Endothelial cell of umbilical vein (primary cell): ENCODE measurements at places on chromosomes 1 and 21.

DNA sequence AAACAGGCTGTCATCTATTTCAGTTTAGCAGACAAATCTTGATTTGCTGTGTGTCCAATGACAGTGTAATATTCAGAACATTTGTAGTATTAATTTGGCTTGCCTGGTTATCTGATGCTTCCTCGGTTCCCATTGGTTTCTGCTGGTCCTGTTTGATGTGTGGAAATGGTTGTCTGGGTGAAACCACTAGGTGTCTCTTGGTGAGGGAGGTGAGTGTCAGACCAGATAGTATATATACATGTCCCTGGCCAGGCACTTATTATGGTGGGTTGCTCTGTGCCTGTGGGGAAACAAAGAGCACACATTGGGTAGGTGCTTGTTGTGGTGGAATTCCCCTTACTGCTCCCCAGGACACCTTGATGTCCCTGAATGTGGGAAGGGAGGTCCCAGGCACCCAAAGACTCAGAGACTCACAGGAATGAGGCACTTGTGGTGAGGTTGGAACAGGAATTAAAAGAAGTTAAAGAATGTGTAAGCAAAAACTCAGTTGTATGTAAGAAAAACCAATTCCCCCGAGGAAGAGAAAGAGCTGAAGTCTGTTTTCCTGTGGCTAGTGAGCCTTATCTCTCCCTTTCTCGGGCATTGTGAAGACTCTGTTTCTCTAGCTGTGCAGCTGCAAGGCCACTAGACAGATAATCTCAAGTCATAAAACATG lies 1519.1 kb downstream of the BRINP3 start:
- no peaks in the 10 kb centered on the region for H3K36me3 ChIP-seq
- H3K27me3 ChIP-seq: no peaks in the 10 kb centered on the region
- H3K4me1 ChIP-seq: no peaks in the 10 kb centered on the region

- no peak overlapping the region for H3K4me3 ChIP-seq
- no peak for DNase-seq
- no peaks in the 10 kb centered on the region for H3K36me3 ChIP-seq
- H3K4me1 ChIP-seq: no peaks in the 10 kb centered on the region
- H3K27ac ChIP-seq: no peak overlapping the region
Measured at GRCh38 chr1:35499652-35500176, 57.5 kb downstream of the KIAA0319L start.

DNA sequence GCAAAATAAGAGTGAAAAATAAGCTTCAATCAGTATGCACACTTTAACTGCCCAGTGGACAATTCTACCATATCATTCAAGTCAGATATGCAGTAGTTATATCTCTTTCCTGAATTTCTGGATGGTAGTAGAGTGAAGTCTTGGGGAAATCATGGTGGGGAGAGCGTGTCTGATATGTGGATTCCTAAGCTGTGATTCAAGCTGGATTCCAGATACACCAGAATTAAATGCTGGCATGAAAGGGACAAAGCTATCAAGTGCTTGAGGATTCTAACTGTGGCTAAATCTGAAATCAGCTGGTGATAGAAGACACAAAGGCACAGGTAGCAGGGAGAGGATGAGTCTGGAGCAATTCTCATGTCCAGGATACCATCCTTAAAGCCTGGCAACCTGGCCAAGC lies 323.5 kb downstream of the DUSP10 start:
- no peaks in the 10 kb centered on the region for H3K36me3 ChIP-seq
- DNase-seq: no peak
- H3K27ac ChIP-seq: no peak overlapping the region

GRCh38 chr1:162983671-162984425 lies 85.3 kb upstream of the RGS4 start:
- peak overlapping the region; percentile 75 for H3K27ac ChIP-seq
- no peak for DNase-seq
- H3K27me3 ChIP-seq: no peaks in the 10 kb centered on the region
- H3K36me3 ChIP-seq: no peaks in the 10 kb centered on the region
- H3K4me1 ChIP-seq: peaks cover 27% of the 10 kb centered on the region
- H3K4me3 ChIP-seq: no peak overlapping the region

DNA sequence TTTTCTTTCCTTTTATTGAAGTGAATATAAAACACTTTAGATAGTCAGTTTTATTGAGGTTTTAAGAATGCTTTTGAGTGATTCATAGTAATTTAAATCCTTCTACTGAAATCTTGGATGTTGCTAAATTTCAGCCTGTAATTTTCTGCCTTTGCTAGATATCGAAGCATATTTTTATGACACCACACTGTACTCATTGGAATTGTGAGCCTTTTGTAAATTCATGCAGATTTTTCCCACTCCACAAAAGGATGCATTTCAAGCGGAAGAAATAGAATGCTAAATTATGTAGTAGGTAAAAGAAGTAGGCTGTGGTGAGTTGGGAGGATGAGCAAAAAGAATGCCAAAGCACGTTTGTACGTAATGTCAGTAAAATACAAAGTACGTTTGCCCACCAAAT lies 13.8 kb downstream of the SNX7 start:
- H3K27me3 ChIP-seq: no peaks in the 10 kb centered on the region
- no peak for DNase-seq
- no peak overlapping the region for H3K4me3 ChIP-seq
- H3K4me1 ChIP-seq: no peaks in the 10 kb centered on the region

DNA sequence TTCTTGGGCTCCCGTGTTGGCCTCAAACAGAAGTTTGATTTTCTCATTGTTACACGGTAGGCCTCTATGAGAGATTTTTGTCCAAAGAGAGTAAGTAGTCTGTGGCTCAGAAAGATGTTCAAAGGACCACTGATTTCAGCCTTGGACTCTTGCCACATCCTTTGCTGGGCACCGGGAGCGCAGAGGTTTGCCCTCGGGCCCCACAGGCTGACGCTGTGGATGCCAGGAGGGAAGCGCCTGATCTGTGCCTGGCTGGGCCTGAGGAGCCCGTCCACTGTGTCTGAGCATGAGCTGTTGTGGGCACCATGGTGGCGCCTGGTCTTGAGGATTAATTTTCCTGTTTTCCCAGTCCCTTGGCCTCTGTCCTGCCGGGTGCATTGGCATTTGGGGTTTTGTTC lies 52.3 kb downstream of the PCNT start:
- H3K4me3 ChIP-seq: no peak overlapping the region
- DNase-seq: no peak
- peaks cover 5% of the 10 kb centered on the region for H3K36me3 ChIP-seq
- H3K27ac ChIP-seq: no peak overlapping the region

GRCh38 chr1:71054281-71054731 lies 6.7 kb upstream of the PTGER3 start:
- no peak overlapping the region for H3K4me3 ChIP-seq
- H3K4me1 ChIP-seq: no peaks in the 10 kb centered on the region
- DNase-seq: no peak
- H3K27me3 ChIP-seq: peaks cover 11% of the 10 kb centered on the region
- H3K36me3 ChIP-seq: no peaks in the 10 kb centered on the region

DNA sequence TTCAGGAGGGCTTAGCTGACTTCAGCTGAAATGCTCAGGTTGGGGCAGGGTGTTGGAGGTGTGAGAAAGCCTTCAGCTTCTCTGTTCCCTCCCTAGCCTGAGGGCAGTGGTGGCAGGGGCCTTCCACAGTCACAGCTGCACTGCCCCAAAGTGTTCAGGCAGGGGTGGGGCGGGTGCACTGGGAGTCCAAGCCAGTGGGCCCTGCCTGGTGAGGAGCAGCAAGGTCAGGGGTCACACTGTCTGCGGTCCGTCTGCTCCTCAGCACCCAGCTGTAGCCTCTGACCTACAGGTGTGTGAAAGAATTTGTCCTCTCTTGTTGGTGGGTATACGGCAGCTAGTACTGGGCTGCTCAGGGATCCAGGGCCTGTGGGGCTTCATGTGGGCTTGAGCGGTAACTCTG lies 490.4 kb upstream of the NCAM2 start:
- no peaks in the 10 kb centered on the region for H3K4me1 ChIP-seq

DNA sequence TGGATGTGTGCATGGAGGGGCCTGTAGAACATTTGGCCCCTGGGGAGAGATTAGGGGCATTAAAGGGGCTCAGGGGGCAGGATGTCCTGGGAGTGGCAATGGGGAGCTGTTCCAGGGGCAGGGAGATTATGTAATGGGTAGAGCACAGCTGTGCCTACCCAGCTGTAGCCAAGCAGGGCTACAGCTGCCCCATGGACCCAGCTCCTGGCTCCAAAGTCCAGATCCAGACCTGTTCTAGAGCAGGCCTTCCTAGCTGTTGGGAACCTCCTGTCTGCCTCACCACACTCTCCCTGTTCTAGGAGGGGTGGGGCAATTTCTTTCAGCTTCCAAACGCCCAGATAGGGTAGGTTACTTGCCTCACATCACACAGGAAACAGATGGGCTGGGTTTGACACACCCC lies 5.6 kb downstream of the RPS6KA1 start:
- DNase-seq: no peak
- no peaks in the 10 kb centered on the region for H3K36me3 ChIP-seq
- H3K4me1 ChIP-seq: peaks cover 5% of the 10 kb centered on the region
- H3K4me3 ChIP-seq: no peak overlapping the region
- no peak overlapping the region for H3K27ac ChIP-seq
- H3K27me3 ChIP-seq: no peaks in the 10 kb centered on the region

GRCh38 chr1:226108935-226109828 lies 46.7 kb downstream of the H3-3A start:
- no peak for DNase-seq
- peak overlapping the region; percentile 24 for H3K27ac ChIP-seq
- H3K4me1 ChIP-seq: peaks cover 13% of the 10 kb centered on the region
- peak overlapping the region; percentile 63 for H3K4me3 ChIP-seq

DNA sequence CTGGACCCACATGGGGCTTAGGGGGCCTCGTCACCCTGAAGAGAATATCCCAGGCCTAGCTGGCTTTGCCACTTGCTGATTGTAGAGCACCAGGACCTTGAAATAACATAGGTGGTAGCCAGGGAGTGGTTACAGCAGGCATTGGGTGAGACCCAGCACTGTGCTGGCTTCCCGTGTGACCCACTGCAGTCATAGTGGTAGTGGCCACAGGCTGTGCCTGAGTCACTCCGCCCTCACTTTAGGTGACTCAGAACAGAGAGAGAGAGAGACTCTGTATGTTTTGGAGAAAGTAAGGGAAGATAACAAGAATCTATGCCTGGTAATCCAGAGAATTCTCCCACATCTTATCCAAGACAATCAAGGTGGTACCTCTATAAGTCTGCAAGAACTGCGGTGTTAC lies 98.7 kb upstream of the LHX8 start:
- no peak overlapping the region for H3K4me3 ChIP-seq
- no peak for DNase-seq
- H3K27me3 ChIP-seq: no peaks in the 10 kb centered on the region

DNA sequence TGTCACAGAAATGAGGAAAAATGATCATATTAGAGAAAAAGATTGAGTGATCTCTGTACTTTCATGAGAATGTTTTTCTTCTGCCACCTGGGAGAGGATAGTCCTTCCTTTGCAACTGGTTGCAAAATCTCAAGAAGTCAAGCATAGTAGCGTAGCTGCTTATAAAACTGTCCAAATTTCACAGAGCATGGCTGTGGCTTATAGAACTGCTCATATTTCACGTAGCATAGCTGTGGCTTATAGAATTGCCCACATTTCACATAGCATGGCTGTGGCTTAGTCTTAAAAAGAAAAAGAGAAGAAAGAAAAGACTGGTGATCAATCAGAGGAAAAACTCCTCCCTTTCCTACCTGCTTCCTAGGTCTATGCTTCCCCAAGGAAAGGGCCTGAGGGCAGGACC lies 329.5 kb downstream of the SIPA1L2 start:
- H3K27me3 ChIP-seq: no peaks in the 10 kb centered on the region
- H3K4me1 ChIP-seq: no peaks in the 10 kb centered on the region
- no peak overlapping the region for H3K4me3 ChIP-seq
- H3K36me3 ChIP-seq: no peaks in the 10 kb centered on the region
- no peak overlapping the region for H3K27ac ChIP-seq
- DNase-seq: no peak

GRCh38 chr1:60874718-60875117 lies 207.6 kb upstream of the NFIA start:
- peak overlapping the region; percentile 36 for H3K27ac ChIP-seq
- H3K27me3 ChIP-seq: no peaks in the 10 kb centered on the region
- H3K4me3 ChIP-seq: no peak overlapping the region
- DNase-seq: peak; percentile 82

DNA sequence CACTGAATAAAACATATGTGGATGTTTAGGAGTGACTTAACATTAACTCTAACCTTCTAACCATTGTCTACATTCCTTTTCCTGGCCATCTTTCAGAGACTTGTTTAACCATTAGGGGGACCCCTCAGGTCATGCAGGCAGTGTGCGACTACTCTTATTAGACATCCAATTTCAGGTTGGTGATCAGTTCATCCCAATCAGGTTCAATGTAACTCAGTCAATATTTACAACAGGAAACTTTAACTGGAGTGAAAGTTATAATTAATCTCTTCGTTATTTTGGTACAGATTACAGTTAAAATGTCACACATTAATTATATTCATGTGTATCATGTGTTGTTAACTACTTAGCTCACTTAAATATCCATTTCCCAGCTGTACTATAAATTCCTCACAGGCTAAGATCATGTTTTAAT lies 68.8 kb upstream of the RGS1 start:
- H3K4me3 ChIP-seq: no peak overlapping the region
- H3K27ac ChIP-seq: no peak overlapping the region
- H3K27me3 ChIP-seq: no peaks in the 10 kb centered on the region

DNA sequence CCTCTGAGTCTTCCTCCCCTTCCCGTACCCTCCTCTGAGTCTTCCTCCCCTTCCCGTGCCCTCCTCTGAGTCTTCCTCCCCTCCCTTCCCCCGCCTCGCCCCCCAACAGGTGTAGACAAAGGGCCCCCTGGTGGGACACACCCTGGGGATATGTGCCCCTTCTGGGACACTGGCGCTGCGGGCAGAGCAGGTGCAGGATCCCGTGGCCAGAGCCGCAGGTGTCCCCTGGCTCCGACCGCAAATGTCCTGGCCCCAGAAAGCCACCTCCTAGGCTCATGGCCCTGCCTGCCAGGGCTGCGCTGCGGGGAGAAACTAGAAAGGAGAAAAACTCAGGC lies 51.5 kb upstream of the ARHGEF16 start:
- H3K27me3 ChIP-seq: peaks cover 2% of the 10 kb centered on the region
- H3K27ac ChIP-seq: no peak overlapping the region
- no peak for DNase-seq
- H3K4me1 ChIP-seq: no peaks in the 10 kb centered on the region
- no peak overlapping the region for H3K4me3 ChIP-seq

DNA sequence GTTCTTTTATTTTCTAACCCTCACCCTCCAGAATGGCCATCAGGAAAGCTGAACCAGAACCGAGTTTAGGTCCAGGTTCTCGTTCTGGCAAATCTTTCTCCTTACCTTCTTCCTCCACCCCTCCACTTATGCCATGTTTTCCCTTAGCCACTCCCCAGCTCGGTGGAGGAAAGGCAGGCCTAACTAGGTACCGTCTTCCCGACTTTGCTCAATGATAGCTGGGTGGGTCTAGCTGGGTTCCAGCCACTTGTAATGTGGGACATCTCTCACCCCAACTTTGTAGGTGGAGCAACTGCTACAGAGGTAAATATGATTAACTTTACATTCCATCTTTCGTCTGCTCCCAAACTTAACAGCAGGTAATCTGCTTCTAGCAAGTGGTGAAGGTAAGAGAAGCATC lies 646 bp downstream of the BNIPL start:
- H3K4me3 ChIP-seq: no peak overlapping the region
- no peak for DNase-seq
- H3K36me3 ChIP-seq: peaks cover 4% of the 10 kb centered on the region
- no peaks in the 10 kb centered on the region for H3K27me3 ChIP-seq
- no peaks in the 10 kb centered on the region for H3K4me1 ChIP-seq
